GM04504 (cell line): ENCODE measurements at places on chromosomes 7 and 10.
A peak's percentile ranks its signal among the peaks of the same experiment; 100 is the strongest.

- DNase-seq = no peak
Observed at GRCh38 chr7:54725255-54725654, 33.8 kb downstream of the SEC61G start.

DNA sequence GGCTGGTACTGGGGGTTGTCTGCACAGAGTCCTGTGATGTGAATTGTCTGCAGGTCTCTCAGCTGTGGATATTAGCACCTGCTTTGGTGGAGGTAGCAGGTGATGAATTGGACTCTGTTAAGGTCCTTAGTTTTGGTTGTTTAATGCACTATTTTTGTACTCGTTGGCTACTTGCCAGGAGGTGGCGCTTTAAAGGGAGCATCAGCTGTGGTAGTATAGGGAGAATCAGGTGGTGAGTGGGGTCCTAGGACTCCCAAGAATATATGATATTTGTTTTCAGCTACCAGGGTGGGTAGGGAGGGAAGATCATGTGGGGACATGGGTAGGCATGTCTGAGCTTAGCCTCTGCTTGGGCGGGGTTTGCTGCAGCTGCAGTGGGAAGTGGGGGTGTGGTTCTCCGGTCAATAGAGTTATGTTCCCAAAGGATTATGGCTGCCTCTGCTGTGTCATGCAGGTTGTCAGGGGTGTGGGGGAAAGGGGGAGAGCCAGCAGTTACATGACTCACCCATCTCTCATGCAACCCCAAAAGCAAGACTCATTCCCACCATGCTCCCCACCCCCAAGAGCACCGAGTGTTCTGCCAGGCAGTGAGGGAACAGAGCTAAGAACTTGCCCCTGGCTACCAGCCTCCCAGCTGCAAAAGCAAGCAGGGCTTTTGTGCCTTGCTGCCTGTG is 53.7 kb upstream of the ZNF273 start:
- no peak for DNase-seq

GRCh38 chr7:96400518-96400917 is 78.6 kb upstream of the SLC25A13 start:
- DNase-seq = no peak

DNA sequence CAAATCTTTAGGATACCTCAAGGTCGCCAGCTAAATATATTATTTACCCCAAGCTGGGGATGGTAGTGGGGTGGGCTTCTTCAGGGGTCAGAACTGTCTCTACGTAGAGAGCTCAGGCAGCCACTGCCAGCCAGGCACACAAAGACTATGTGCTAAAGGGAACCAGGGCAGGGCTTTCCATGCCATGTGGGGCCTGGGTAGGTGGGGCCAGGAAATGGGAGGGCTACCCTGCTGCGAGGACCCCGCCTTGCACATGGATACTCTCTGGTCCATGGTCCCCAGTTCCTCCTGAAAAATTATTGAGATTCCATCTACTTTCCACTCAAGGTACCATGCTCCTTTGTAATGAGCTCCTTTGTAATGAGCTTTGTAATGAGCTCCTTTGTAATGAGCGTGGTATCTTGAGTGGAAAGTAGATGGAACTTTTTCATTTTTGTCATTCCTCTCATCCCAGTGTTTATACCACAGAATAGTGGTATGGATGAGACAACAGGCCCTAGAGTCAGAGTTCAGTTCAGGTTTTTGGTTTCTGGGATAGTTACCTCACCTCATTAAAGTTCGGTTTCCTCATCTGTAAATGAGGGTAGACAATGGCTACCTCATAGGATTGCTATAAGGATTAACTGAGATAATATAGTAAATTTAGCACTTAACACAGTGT is 5.8 kb downstream of the SYNPO2L start:
- no peak for DNase-seq

DNA sequence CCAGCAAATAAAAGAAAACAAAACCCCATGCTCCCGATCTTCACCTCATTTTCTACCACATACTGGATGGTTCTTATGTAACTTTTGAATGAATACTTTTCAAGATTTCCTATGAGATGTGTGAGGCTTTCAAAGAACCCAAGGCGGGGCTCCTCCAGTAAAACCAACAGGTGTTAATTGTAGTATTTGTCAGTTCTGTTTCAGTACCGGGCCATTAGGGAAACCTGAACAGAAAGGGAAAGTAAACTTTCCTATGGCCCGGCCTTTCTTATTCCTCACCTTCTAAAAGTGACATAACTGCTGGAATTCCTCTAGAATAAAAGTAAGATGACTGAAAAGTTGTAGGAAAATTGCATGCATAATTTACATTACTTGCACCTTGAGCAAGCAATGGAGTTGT is 672.9 kb downstream of the MAGI2 start:
- DNase-seq = no peak

GRCh38 chr7:42934291-42934690 is 2.1 kb downstream of the MRPL32 start:
- DNase-seq = no peak

DNA sequence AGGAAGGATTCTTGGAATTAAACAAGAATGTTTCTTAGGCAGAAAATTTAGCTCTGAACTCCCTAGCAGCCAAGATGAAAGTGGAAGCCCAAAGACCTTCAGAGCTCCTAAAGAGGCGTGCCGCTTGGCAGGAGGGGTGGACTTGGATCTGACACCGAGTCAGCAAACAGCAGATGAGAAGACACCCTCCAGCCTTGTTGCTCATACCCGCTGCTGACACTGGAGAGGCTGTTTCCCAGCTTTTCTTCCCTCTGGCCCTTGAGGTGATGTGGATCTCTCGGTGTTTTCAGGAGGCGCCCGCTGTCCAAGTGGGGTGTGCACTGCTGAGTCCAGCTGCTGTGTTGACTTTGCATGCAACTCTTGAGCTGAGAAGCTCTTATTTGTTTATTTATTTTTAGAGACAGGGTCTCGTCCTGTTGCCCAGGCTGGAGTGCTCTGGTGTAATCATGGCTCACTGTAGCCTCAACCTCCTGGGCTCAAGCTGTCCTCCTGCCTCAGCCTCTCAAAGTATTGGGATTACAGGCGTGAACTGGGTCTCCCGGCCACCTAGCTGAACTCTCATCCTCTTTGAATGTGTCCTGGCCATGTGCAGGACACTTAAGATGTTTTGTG is 21.5 kb downstream of the SLC18A2 start:
- no peak for DNase-seq

GRCh38 chr7:132723506-132724081 is 147.3 kb upstream of the PLXNA4 start:
- no peak for DNase-seq

GRCh38 chr7:85776691-85777345 is 590.0 kb upstream of the SEMA3D start:
- peak; percentile 20 for DNase-seq

GRCh38 chr7:96167424-96167823 is 154.5 kb downstream of the SLC25A13 start:
- DNase-seq = no peak

DNA sequence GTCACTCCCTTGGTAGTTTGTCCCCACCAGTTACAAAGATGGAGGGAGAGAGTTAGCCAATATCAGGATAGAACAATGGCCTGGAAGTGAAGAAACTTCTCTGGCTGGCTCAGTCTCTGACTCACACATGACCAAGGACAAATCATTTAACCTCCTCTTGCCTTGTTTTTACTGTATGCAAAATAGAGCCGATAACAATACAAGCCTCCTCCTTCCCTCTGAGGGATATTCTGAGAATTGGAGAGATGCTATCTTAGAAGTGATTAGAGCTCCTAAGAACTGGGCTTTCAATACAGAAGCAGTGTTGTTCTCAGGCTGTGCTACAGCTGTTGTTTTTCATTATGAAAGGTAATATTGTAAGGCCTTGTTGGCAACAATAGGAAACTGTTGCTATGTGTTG is 87.7 kb upstream of the EGR2 start:
- DNase-seq = no peak

- DNase-seq = no peak
Observed at GRCh38 chr10:9244864-9245263, 1190.4 kb downstream of the GATA3 start.

DNA sequence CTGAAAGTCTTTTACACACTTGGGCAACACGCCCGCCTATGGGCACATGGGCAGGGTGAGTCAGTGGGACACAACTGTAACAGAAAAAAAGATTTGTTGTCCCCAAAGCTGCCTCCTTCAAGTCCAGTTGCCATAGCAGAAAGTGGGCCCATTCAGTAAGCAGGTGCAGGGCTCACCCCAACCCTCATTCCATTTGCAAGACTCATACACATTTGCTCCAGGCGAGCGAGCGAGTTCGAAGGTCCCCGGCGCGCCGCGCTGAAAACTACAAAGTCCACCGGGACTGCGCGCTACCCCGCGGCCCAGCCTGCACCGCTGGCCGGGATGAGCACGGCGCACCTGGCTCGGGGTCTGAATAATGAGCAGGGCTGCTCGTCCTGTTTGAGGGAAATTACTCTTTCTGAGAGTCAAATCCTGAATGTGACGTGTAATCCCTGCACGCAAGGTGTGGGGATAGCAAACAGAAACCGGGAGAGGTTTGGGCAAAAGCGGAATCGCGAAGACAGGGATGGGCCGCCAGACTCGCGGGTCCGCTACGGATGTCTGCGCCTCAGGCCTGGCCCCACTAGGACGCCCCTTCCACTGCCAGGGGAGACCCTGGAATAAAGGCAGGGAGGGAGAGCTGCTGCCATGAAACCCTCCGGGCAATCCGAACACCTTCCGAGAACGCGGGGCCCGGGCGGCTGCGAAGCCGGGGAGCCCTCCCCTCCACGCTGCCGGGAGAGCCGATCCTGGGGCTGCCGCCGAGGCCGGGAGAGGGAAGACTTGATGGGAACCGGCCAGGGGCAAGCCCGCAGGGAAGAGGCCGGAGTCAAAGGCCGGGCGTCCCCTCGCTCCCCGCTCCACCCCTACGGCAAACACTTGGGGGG is 982 bp downstream of the COBL start:
- no peak for DNase-seq

DNA sequence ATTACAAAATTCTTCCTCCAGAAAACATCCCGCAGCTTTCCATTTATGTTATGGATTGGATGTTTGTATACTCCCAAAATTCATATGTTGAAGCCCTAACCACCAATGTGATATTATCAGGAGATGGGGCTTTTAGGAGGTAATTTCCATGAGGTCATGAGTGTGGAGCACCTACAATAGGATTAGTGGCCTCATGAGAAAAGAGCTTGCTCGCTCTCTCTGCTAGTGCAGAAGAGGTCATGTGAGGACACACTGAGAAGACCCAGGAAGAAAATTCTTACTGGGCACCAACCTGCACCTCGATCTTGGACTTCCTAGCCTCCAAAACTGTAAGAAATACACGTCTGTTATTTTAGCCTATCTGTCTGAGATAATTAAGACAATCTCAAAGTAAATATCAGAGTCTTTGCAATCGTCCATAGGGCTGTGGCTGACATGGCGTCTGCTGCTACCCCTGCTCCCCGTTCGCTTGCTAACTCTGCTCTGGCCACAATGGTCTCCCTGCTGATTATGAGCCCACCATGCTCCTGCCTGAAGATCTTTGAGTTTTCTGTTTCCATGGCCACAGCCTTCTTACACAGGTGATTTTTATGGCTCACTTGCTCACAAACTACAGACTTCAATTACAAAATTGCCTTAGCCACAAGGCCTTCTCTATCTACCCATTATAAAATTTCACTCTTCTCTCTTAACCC is 333.3 kb downstream of the CACNA2D1 start:
- DNase-seq = no peak

DNA sequence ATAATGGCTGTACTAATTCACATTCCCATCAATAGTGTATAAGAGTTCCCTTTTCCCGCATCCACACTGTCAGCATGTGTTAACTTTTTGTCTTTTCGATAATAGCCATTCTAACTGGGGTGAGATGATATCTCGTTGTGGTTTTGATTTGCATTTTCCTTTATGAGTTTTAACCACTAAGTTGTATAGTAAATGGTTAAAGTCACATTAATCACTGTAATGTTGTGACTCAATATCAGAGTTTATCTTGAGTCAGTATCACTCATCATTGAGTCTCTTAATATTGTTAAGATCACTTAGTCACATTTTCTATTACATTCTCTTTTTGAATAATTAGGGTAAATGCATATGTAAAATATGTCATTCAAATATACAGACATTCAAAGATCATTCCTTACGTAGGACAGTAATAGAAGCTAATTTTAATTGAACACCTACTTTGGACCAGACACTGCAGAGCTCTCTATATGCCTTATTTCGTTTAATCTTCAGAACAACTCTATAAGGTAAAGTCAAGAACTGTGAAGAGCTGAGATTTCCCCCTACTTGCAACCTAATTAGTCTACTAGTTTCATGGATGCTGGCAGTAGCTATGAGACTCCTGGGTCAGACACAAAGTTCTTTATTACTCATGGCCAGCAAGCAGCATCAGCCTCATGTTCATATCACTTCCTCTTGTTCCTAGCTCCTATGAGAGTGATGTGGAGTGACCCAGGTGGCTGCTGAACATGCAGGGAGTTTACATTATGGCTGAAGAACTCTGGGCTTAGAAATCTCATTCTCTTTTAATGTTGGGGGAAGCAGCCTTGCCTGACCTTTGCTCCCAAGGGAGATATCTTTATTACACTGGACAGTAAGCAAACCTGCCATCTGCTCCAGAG is 30.5 kb downstream of the CREB5 start:
- DNase-seq = no peak

DNA sequence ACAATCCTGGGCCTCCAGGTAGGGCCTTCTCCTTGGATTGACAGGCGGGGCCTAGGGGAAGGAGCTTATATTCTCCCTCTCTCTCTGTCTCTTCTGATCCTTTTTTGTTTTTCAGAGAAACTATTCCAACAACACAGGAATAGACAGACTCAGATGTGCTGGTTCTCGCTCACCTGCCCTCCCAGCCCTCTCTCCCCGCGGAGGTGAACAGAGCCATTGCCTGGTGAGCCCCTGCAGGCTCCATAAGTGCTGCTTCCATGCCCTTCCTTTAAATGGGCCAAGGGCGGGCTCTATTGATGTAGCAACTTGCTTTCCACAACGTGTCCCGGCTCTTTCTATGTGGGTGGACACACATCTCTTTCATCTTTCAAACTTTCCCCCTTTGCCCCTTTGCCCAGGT is 47.2 kb upstream of the IGFBP3 start:
- DNase-seq = no peak

- DNase-seq = no peak
Observed at GRCh38 chr7:29626730-29627129, 63.1 kb downstream of the PRR15 start.

DNA sequence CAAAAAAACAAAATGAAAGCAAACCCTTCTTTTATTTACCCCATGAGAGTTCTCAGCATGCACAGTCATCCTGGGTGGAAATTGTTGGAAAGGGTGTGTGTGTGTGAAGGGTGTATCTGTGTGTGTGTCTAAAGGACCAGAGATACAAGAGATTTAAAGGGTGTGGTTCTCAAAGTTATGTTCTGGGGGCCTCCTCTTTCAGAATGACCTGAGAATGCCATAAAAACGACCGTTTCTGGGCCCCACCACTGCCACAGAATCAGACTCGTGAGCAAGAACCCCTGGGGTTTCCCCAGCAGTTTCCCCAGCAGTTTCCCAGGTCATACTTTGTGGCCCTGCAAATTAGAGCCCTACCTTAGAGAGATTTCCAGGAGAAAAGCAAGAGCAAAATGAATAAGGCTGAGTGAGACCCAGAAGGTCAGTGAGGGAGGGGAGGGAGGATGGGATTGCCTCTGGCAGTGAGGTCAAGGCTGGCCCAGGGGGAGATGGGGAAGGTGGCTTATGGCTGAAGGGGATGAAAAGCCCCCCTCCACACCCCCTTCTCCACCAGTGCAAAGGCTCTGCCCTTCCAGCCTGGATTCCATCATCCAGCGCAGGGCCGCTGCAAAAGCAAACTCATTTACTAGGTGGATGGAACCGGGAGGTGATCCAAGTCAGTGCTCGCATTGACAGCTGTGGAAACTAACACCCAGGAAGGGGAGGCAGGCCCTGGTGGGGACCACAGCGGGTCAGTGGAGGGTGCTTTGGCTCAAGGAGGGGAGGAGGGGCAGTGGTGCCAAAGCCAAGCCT is 10.2 kb downstream of the PYROXD2 start:
- peak; percentile 36 for DNase-seq

GRCh38 chr7:7274782-7275181 is 92.4 kb downstream of the C1GALT1 start:
- DNase-seq = no peak
